CD4-positive, alpha-beta T cell treated with Interleukin-21 for 1 hour (primary cell): ENCODE measurements at places on chromosomes 6 and 20.

- no peak for DNase-seq
These were observed 230.7 kb upstream of the BTBD3 start for GRCh38 chr20:11686820-11687543.

DNA sequence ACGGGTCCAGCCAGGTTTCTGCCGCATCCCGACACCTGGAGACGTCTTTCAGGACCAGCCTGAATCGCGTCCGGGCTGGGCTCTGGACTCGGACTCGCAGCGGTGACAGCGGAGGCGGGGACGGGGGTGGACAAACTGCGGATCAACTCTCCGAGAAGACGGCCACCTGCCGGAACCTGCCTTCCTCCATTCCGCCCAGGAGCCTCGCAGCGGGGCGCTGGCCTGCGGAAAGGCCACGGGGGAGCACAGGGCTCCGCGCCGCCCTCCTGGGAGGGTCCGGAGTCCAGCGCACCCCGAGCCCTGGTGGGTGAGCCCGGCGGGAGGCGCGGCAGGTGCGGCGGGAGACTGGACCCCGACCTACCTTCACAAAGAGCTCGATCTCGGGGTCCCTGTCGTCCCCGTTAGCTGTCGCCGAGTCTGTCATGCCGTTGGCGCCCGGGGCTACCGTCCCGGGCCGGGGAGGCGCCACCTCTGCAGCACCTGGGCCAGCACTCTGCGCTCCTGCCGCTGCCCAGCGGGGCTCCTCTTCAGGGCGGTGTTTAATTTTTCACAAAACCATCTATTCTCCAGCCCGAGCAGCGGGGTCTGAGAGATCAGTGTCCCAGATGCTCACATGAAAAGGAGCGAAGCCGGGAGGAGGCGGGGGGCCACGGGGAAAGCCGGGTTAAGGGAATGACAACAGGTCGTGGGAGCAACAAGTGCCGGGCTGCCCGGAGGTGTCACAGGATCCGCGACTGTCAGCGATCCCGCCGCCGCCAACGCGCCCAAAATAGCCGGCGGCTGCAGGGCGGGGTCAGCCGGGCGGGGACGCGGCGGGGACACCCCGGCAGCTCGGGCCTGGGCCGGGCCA lies at the start of gene CLIC5:
Gene CLIC5, minus strand, starts transcription at position 742 of the 850 bp plus-strand sequence. Its CDS starts 318 bp downstream, at position 424.
- DNase-seq: peak; percentile 35

GRCh38 chr6:147849401-147850330 lies 341.2 kb downstream of the SAMD5 start:
- DNase-seq: no peak

DNA sequence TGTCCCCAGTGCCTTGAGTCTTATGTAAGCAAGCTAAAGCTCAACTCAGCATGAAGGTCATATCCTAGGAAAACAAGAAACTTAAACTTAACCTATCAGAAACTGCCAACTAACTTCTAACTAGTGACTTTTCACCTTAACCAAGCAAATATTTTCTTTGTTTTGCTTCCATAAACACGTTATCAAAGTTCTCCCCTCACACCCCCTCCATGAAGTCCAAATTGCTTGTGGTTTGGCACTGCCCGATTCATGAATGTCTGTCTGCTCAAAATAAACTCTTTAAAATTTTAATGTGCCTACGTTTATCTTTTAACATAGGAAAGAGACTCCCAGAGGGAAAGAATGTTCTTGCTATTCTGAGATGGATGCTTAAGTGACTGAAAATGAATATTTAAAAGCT lies 34.9 kb downstream of the GSTA2 start:
- DNase-seq: no peak

- DNase-seq: no peak
These were observed 108.5 kb upstream of the KCNK16 start for GRCh38 chr6:39430871-39431523.

DNA sequence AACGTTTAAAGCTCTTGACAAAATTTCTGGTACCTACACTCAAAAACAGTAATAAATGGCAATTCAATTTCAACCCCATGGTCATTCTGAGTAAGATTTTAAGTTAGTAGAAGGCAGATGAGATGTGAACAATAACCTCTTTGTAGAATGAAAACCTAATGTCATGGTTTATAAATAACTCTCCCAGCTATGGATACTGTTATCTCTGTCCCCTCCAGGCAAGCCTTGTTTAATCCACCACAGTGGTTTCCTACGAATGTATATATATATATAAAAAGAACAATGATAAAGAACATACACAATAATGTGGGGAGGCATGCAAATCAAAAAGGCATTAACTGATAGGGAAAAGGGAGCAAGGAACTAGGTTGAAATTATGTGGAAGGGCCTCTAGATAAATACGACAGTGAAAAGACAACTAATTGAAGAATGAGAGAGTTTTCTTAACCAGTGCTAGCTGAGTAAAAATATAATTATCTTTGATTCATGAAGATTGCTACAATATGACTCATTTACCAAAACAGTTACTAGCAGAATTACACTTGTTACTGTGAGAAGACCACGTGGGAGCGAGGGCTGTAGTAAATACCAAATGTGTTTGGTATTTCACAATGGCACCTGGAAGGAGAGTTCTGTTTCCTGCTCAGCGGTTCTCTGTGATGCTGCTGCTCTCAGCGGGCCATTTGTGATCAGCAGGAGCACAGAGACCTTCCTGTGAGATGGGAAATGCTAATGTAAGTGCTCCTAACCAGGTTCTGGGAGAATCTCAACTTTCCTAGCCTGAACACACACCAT lies 173.7 kb downstream of the MBOAT1 start:
- DNase-seq: no peak

- no peak for DNase-seq
These were observed 54.8 kb downstream of the RNF182 start for GRCh38 chr6:13979284-13980171.

GRCh38 chr6:91087908-91088307 lies 501.0 kb upstream of the MAP3K7 start:
- DNase-seq: no peak

- DNase-seq: no peak
These were observed 38.0 kb downstream of the CDYL start for GRCh38 chr6:4814212-4814611.

DNA sequence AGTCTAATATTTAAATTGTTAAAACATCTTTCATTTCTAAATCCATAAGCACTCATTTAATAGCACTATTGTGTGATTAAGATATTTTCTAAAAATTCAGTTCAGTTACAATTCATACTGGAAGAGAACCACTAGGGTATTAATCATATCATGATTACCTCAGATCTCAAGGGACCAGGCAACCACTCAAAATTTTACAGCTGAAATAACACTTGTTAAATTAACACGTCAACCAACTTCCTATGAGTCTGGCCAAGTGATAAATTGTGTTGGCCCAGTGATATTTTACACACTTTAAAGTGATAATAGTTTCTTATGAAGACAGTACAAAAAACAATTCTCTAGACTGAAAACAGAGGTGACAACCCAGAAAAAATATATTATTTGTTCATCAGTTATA lies 869.0 kb upstream of the ADGRB3 start:
- DNase-seq: no peak

- DNase-seq: no peak
These were observed 60.5 kb upstream of the PRDM1 start for GRCh38 chr6:106025655-106026054.

- peak; percentile 10 for DNase-seq
These were observed 66.3 kb upstream of the DST start for GRCh38 chr6:56708810-56709597.

DNA sequence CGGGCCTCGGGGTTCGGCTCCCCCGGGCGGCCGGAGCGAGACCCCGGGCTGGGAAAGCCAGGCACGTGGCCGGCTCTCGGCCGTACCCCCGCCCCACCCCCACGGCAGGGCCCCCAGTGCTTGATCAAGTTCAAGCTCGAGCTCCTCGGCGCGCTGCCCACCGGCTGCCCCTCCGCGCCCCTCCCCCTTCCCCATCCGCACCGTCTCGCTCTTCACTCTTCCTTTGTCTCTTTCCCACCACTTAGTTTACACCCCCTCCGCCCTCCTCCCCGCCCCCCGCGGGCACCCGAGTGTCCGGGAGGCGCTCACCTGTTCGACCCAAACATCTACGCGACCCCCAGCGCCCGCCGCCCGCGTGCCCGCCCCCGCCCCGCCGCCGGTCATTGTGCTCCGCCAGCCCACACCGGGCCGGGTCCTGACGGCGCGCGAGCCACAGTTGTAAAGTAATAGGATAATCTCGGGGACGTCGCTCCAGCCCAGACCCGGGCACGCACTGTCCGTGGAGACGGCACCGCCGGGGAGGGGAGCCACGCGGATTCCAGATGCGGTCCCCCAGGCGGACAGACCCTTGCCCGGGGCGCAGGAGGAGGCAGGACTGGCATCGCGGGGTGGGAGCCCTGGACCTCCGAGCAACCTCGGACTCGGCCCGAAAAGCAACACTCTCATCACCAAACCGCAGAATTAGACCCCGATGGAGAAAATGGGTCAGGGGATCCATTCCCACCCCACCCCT lies 100.7 kb downstream of the NOL4L start:
- peak; percentile 19 for DNase-seq

GRCh38 chr6:36373368-36374019 lies 14.0 kb downstream of the ETV7 start:
- no peak for DNase-seq

GRCh38 chr20:14384416-14385175 lies 47.2 kb upstream of the FLRT3 start:
- no peak for DNase-seq

DNA sequence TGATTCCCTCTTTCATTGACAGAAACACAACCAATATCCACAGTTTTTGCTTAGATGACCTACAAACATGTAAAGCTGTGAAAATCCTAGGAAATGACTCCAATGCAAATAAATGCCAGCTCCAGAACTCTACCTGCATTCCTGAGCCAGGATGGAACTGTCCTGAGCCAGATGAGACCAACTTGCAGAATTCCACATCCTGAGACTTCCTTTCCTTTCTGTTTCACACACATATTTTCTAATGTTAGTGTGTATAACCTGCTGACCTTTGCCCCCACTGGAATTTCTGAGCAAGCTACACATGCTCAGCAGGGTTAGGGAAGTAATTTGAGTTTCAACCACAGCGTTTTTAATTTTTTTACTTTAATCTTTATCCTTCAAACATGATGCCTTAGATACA lies 69.6 kb upstream of the ADGRF1 start:
- no peak for DNase-seq

- DNase-seq: no peak
These were observed 48.7 kb upstream of the SRSF6 start for GRCh38 chr20:43408848-43409576.

- peak; percentile 22 for DNase-seq
These were observed 105.6 kb downstream of the ZDHHC14 start for GRCh38 chr6:157486572-157486971.

DNA sequence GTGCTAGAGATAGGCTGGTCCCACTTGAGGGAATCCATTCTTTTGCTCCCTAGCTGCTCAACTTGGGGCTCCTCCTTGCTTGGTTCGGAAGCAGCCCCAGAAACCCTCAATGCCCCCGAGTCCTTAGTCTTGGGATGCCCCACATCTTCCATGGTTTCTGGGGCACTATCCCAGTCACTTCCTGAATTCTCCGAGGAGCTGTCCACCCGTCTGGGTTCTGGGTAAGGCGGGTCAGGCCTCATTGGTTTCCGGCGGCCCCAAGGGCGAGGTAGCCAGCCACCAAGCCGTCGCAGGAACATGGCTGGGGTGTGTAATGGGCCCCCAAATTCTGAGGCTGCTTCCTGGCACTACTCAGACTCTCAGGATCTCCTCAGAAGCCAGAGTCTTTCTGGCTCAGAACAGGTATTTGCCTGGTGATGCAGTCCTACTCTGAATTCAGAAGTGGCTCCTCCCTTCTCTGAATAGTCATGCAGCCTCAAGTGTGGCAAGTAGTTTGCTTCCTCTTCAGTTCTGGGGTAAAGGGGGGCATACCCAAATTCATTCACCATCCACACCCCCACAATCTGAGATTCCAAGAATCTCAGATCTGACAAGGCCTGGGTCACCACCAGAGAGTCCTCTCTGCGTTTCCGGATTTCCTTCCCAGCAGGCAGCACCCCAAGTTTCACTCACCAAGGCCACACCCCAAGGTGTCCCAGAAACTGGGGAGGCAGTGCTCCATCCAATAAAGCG lies 763 bp downstream of the C6orf47 start:
- peak; percentile 46 for DNase-seq

- no peak for DNase-seq
These were observed 247.8 kb upstream of the JAG1 start for GRCh38 chr20:10921491-10922010.

DNA sequence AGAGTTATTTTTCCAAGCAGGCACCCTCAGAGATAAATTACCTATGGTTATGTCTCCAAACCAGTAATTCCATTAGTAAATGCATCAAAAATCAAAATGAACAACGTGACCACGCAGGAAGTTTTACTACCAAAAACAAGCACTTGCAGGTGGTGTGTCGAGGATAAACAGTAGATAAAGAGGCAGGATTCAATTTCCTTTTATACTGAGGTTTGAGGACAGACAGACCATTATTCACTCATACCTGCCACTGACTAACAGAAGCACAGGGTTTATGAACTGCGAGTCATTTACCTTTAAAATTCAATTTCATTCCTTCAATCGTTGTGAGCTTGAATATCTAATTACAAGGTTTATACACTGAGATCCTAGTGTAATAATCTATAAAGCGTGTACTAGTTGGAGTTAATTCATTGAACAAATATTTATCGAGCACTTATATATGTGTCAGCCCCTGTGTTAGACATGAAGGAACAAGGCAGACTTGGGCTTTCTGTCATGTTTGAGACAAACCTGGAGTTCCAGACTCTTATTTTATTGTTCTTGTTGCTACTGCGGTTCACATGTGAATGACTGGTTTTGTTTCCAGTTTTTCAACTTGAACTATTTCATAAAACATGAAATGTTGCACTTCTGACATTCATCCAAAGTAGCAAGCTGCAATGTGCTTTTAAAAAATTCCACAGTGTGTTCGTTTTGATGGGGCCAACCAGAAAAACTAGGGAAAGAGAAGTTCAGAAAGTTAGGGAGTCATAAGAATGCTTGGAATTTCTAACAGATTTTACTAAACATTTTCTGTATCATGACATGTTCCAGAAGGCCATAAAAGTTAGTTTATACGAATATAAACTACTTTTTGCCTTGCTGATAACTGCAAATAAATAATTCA lies 205.6 kb downstream of the UST start:
- DNase-seq: no peak

- no peak for DNase-seq
These were observed 314.6 kb downstream of the CDH26 start for GRCh38 chr20:60272790-60273189.

GRCh38 chr20:49103019-49103418 lies 56.9 kb downstream of the CSE1L start:
- DNase-seq: no peak

- DNase-seq: no peak
These were observed 192.6 kb upstream of the SLC24A3 start for GRCh38 chr20:19019734-19020364.

- no peak for DNase-seq
These were observed 51.9 kb downstream of the L3MBTL3 start for GRCh38 chr6:130070326-130070725.

- no peak for DNase-seq
These were observed 33.0 kb upstream of the PTCHD4 start for GRCh38 chr6:48144021-48144420.

DNA sequence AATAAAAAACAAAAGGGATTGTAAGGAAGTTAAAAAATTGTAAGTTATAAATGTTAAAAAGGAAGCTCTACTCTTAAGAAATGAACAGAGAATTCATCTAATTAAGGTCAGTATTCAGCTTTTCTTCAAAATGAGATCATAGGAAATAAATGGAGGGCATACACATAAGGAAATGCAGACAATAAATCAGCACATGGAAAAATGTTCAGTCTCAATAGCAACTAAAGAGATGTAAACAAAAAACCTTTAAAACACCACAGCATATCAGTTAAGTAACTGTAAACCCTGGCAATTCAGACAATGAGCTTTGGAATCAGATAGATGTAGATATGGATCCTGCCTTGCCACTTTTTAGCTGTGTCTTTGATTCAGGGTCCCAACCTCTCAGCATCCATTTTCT lies 24.0 kb upstream of the CLIC5 start:
- DNase-seq: no peak
